ENCODE measurements at places on chromosomes 16 and 17.
A peak's percentile ranks its signal among the peaks of the same experiment; 100 is the strongest.

GRCh38 chr17:67139289-67139688 is 94.9 kb downstream of the CACNG1 start:
- DNase-seq = no peak

- no peak for DNase-seq
Observed at GRCh38 chr17:63819585-63820537, 7.4 kb upstream of the PSMC5 start.

DNA sequence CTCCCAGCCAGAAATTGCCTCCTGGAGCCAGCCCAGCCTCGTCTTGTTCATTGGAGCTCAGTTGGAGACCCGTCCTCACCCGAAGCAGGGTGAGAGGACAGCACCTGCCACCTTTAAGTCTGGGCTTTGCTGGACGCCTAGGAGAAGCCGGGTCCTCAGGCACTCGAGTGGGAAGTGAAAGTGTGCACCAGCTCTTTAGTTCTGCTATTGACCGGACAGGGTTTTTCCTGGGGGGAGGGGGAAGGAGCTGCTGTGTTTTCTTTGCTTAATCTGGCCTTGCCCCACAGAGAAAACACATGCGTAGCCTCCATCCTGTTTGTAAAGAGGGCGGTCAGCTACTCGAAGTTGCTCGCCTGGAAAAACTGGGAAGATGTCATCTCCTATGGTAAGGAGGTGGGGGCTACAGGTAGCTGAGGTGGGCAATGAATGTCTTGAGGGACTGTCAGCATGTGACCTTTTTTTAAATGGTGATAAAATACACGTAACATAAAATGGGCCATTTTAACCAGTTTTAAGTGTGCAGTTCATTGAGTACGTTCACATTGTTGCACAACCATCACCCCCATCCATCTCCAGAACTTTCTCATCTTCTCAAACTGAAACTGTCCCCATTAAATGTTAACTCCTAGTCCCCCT is 34.4 kb downstream of the CMIP start:
- DNase-seq = no peak

DNA sequence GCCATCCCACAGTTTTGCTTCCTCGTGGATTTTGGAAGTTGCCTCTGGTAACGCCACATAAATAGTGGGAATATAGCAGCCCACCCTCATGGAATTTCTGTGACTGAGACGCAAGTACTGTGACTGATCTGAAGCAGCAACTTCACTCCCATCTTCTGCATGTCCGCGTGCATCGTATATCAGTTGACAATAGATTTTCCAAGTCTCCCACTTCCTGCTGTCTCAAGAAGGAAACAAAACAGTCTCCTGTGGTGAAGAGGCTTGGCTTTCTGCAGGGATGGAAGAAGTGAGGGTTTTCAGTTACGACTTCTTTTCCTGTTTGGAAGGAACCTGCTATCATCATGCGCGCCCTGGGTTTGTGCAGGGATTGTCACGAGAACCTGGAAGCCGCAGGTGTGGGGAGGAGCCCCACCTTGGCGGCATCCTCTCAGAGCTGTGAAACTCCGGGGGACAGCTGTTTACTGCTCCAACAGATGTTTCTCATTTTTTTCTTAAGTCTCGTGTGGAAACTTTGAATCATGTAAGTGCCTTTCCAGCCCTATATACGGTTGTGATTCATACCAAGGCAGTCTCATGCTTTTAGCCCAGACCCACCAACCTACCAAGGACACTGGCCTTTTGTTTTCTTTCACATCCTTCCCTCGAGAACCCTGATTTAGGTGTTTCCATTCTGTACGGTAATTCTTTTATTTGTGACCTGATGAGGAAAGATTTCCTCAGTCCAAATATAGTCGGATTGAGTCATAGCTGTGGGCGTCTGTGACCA is 57.5 kb downstream of the WIPI1 start:
- DNase-seq = peak; percentile 52

DNA sequence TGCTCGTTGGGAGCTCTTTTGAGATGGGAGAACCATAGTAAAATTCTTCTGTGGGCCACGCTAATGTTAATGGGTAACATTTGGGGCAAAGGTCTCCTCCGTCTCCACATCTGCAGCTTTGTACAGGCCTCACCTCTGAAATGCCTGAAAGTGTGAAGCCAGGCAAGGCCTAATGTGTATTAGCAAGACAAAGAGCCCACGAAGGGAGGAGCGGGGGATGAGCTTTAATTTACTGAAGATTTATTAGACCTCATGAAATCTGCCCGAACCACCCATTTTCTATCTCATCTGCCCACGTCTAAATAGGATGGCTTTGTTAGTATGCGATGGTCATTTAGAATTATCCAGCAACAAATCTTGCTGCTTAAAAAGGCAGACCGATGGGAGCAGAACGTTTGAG is 408.9 kb downstream of the PMP22 start:
- DNase-seq = no peak

GRCh38 chr16:70473446-70474319 is 19.3 kb downstream of the FCSK start:
- DNase-seq = no peak

- DNase-seq = no peak
Observed at GRCh38 chr16:25771812-25772568, 80.2 kb downstream of the HS3ST4 start.

DNA sequence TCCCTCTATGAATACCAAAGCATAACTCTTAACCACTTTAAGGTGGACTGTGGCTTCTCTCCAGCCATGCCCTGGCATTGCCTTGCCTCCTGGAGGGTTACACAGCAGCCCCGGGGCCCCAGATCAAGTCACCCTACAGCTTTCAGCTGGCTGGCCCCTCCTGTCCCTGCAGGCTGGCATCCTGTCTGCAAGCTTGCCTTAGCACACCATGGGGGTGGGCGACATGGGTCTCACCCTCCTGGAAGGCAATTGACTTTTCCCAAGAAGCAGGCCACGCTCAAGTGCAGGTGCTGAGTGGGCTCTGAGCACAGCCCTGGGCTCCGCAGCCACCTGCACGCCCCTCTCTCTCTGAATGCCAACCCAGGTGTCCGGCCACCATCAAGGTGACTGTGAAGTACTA is 25.8 kb upstream of the AKTIP start:
- no peak for DNase-seq

- no peak for DNase-seq
Observed at GRCh38 chr17:36975922-36976515, 27.3 kb downstream of the AATF start.

DNA sequence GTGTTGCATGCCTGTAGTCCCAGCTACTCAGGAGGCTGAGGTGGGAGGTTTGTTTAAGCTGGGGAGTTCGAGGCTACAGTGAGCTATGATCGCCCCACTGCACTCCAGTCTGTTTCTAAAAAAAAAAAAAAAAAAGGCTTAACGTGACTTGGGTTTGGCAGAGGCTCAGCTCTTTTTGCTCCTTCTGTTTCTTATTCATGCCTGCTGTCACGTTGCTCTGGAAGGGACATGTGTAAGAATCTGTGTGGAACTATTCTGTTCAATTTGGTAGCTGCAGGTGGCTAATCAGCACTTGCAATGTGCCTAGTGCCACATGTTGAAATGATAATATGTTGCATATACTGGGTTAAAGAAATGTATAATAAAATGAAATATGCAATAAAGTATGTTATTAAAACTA is 20.9 kb upstream of the SYT17 start:
- DNase-seq = no peak

- no peak for DNase-seq
Observed at GRCh38 chr17:9218064-9218635, 196.8 kb downstream of the NTN1 start.

DNA sequence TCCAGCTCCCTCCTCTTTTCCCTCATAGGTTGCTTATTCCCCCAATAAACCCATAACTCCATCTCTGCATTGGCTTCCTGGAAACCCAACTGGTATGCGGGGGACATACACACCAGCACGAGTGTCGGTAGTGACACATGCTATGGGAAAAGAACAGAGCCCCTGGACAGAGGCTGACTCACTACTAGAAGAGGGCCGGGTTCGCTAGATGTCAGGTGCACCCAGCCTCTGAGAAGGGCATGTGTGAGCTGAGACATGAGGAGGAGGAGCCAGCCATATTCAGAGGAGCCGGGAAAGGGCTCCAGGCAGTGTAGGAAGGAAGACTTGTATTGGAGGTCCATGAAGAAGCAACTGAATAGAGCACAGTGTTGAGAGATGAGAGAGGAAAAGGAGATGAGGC is 241.1 kb downstream of the SOX9 start:
- no peak for DNase-seq

DNA sequence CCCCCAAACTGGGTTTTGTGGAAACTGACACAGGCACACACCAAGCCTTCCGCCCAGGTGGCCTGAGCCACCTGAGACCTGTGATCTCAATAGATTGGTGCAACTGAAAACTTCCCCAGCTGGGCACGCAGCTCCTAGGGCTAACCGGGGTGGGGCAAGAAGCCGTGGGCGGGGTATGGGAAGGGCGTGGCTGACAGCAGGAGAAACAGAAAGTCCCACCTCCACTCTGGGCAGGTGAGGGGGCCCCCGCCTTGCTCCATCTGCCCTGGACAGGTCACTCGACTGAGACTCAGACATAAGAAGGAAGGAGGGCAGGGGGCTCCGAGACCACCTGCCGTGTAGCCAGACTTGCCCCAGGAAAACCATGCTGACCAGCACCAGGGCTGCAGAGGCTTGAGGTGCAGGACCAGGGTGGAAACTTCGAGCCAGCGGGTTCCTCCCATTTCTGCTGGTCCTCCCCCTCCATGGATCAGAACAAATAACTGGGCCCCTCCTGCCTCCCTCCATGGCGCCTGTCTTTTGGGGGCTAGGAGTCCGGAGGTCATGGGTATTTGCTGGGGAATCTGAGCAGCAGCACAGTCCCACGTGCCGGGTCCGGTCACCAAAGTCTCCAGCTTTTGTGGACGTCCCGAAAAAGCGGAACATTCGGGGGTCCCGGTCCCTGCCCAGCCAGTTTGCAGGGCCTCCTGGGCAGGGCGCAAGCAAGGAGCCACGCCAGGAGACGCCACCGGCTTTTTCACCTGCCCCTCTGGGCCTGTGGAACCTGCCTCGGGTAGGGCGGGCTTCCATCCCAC is 1.3 kb downstream of the TIMP2 start:
- peak; percentile 42 for DNase-seq

DNA sequence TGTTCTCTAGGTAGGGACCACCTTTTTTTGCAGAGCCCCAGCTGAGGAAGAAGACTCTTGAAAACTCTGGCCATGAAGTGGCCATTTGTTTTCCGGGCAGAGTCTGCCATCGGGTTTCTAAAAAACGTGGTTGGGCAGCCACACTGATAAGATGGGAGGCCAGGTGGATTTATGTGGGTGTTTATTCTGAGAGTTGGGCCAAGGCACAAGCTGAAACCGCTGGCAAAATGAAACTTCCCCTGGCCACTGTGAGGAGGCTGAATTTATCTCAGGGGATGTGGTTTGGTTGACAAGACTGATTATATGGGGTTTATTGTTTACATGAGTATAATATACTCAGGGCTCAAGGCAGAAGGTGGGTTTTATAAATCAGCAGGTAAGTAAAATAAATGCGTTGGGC is 421.8 kb downstream of the UTP18 start:
- no peak for DNase-seq

DNA sequence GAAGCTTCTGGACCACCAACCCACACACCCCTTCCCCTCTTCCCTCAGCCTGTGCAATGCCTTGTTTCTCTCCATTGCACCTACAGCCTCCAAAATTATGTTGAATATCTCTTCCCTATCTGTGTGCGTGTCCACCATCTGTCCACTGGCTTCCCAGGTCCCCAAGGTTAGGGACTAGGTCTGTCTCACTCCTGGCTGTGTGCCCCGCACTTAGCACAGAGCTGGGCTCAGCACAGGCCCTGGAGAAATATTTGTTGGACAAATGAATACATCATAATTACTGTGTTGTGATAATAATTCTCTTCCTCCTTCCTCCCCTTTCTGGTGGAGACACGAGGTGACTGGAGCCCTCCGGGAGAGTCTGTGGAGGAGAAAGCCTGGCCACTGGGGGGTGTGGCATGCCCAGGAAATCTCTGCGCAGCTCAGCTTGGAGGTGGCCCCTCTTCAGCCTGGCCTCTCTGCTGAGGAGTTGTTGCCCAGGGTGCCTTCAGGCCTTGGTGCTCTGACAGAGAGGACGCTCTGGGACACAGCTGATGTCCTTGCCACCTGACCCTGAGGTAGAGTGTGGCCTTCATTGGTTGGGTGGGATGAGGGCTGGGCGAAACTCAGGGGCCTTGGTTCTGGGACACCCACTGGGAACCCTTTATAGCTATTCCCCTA is 3.3 kb upstream of the BRD7 start:
- no peak for DNase-seq

- DNase-seq = no peak
Observed at GRCh38 chr17:69539781-69540319, 125.4 kb downstream of the MAP2K6 start.

DNA sequence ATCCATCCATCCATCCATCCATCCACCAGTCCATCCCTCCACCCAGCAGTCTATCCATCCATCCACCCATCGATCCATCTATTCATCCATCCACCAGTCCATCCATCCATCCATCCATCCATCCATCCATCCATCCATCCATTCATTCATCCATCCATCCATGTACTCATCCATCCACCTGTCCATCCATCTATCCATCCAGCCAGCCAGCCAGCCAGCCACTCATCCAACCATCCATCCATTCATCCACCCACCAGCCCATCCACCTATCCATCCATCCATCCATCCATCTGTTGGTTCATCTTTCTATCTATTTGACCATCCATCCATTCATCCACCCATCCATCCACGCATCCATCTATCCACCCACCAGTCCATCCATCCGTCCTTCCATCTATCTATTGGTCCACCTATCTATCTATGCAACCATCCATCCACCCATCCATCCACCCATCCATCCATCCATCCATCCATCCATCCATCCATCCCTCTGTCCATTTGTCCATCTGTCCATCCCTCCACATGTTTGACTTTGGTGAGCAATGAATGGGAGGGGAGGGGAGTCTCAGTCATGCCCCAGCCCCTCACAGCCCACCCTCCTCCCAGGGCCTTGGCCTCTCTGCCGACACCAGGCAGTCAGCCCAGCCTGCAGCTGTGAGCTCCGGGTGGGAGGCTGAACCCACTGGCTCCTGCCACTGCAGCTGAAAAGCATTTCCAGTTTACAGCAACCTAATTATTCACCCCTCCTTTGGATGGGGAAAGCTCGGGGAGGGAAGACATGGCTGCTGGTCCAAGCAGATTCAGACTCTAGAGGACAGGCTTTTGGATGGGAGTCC is 38.1 kb upstream of the SSTR5 start:
- DNase-seq = no peak

DNA sequence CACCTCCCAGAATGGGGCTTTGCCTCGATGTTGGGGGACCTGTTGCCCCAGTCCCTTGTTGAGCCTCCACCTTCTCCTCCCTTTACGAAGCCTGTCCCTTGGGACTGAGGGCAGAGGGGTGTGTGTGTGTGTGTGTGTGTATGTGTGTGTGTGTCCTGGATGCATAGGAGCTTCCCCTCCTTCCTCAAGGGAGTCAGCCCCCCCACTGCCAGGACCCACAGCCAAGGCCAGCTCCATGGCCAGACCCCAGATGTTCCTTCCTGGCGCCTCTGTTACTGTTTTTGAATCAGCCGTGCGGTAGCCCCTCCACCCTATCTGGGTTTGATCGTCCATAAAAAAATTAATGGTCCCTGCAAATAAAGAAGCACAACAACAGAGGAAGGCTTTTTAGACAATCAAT is 17.7 kb upstream of the DOK4 start:
- no peak for DNase-seq

- DNase-seq = no peak
Observed at GRCh38 chr17:17979778-17980177, 7.1 kb downstream of the DRC3 start.

GRCh38 chr17:8785547-8786413 is 13.4 kb downstream of the MFSD6L start:
- DNase-seq = peak; percentile 74

All from stimulated activated CD4-positive, alpha-beta T cell treated with anti-CD3 and anti-CD28 coated beads, Interleukin-4, amount 100 ng/mL, for 48 hours (primary cell).